ENCODE measurements at places on chromosomes 1 and 21. TPM values are rescaled to one million over a fixed set of nuclear protein-coding genes. Genes with fewer than 3 reads are reported as not detected.

GRCh38 chr21:34795175-34795547 lies 126.4 kb downstream of the CLIC6 start:
- DNase-seq: no peak
- H3K4me1 ChIP-seq: no peaks in the 10 kb centered on the region
- H3K36me3 ChIP-seq: peaks cover 67% of the 10 kb centered on the region
- no peaks in the 10 kb centered on the region for H3K27me3 ChIP-seq

LYPD8 gene
- 1.5 TPM for polyA plus RNA-seq

GRCh38 chr1:153100245-153100644 lies 5.9 kb upstream of the SPRR2E start:
- no peaks in the 10 kb centered on the region for H3K36me3 ChIP-seq
- no peaks in the 10 kb centered on the region for H3K27me3 ChIP-seq
- no peak for DNase-seq
- no peaks in the 10 kb centered on the region for H3K4me1 ChIP-seq
- no peak overlapping the region for H3K27ac ChIP-seq

DNA sequence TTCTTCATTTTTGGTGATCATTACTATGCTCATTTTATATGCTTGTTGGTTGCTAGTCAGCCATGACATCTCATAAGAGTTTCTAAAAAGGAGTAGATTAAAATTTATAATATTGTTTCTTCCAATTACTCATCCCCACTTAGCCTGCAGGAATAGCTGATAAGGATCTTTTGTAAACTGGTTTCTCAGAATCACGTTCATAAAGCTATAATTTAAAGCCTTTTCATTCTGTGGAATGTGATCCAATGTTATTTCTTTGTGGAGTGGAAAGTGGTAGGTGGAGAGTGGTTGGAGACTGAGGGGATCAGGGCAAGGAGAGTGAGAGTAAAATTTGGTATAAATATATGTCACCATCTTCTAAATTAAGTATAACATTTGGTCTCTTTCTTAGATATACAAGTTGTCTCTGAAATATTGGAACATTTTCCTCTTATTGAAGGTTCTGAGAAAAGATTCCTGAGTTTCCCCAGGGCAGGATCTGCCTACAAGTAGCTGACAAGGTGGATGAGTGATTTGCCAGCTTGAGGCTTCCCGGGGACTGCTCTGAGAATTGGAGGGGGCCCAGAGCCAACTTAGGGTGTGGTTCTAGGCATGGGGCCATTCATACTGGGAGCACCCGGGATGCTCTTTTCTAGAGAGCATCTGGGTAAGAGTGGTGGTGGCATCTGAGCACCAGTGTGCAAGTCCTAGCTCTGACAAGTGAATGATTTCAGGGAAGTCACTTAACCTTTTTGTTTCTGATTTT lies 116.4 kb downstream of the TBX19 start:
- no peaks in the 10 kb centered on the region for H3K36me3 ChIP-seq
- no peaks in the 10 kb centered on the region for H3K27me3 ChIP-seq
- peak overlapping the region; percentile 32 for H3K27ac ChIP-seq
- no peak overlapping the region for H3K4me3 ChIP-seq

DNA sequence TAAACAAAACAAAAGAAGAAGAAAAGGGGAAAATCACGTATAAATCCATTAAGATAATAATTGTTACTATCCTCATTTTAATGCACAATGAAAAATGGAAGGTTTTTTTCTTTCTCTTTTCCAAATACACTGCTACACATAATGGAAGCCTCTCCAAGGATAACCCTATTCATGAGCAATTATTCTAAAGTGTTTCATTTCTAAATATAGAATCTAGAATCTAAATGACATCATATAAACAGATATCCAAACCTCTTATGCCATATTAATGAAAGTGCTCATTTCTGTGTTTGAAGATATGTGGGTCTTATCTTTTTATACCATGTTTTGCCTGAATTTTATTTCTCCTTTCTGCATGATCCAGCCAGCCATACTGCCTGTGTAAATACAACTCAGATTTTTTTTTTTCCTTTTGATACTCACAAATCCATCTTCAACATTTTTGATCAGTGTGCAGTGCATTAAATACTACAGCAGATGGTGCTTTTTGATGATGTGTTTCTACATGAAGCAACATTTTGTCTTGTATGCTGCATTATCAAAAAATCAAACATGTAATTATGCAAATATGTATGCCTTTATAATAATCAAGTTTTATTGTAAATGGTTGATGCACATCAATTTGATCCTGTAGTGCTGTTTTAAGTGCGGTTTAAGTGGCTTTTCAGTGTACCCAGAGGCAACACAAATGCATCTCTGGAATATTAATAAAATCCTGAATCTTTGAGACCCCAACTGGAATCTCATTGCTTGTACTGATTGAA lies 625.6 kb upstream of the PTBP2 start:
- no peak overlapping the region for H3K4me3 ChIP-seq
- H3K4me1 ChIP-seq: no peaks in the 10 kb centered on the region
- peak overlapping the region; percentile 94 for H3K27ac ChIP-seq
- DNase-seq: peak; percentile 32

- H3K36me3 ChIP-seq: no peaks in the 10 kb centered on the region
- H3K27me3 ChIP-seq: no peaks in the 10 kb centered on the region
- H3K27ac ChIP-seq: peak overlapping the region; percentile 57
These were observed 25.5 kb downstream of the ROR1 start for GRCh38 chr1:63799307-63799706.

DNA sequence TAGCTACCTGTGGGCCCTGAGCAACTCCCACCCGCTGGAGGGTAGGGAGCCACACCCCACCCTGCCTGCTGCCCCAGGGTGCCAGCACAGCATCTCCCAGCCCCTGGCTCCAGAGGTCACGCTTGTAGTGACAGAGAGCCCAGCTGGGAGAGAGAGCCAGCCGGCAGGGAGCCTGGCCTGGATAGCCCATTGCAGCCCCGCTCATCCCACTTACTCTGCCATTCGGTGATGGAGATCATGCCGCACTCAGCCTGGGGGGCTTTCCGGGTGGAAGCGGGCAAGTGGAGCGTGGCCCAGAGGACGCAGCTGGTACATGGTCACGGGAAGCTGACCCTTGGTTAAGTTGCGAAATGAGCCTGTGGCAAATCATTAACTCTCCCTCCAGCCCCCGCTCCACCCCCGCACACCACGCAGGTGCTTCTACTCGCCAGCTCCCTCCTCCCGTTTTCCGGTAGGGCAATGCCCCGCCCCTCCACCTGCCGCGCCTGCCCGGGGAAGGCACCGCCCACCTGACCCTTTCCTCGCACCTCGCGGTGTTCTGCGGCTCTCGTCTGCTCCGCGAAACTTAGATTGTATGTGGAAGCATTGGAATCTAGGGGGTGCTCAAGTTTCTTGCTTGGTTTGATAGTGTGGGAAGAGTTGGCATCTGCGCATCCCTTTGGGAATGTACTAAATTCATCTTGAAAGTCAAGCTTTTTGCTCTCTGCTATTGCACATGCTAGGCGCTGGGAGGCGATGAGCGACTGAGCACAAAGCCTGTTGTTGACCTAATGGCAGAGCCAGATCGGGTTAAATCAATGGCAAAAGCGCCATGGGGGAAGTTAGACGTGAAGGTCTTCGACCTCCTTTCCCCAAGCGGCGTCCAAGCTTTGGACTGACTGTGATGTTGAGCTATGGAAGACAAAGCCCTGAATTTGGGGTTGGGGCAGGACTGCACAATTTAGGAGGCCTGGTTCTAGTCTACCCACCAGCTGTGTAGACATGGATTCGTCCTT lies at the start of gene GOLT1A:
GOLT1A (minus strand) TSS at position 321 of the 995 bp plus-strand sequence; CDS start at position 239, 82 bp downstream.
- peak; percentile 65 for DNase-seq
- no peak within 1 kb of the TSS for H3K27ac ChIP-seq
- H3K36me3 ChIP-seq: no peaks in the 10 kb centered on the region
- H3K27me3 ChIP-seq: peaks cover 18% of the 10 kb centered on the region
- peak within 1 kb of the TSS; percentile 27 for H3K4me3 ChIP-seq

NBPF26 gene
- 13.3 TPM for polyA plus RNA-seq

DNA sequence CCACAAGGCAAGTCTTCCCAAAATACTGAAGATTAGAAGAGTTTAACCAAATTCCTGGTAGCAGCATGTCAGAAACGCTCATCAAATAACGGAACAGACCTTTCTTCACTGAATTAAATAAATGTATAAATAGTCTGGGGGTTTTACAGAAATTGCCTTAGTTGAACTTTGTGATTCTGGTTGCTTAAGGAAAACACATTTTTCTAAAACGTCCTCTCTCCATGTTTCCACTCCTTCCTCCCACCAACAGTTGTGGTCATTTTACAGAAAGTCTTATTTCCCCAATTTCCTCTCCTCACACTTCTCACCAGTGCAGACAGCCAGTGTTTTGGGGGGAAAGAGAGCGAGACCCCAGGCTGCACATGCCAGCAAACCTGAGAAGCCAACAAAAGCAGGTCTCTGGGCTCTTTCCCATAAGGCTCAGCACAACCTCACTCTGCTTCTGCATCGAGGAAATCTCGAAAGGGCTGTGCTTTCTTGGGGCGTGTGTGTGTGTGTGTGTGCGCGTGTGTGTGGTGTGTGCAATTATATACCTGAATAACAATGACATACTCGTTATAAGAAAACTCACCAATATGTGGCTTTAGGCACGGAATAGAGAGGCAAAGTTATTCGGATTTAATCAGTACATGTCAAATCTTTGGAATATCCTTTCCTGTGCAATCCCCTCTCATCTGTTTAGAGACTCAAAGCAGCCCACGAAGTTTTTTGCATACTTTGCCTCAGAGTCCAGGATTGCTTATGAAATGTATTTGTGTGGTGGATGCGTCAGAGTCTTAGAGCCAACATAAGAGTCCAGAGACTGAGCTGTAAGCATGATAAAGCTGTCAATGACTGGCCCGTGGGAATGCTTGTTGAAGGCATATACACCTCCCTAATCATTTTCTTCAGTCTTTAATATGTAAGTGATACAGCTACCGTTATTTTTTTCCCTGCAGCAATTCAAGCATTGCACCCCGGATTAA lies 2.0 kb downstream of the KCNJ15 start:
- no peaks in the 10 kb centered on the region for H3K36me3 ChIP-seq
- no peaks in the 10 kb centered on the region for H3K4me1 ChIP-seq
- H3K4me3 ChIP-seq: no peak overlapping the region
- H3K27me3 ChIP-seq: no peaks in the 10 kb centered on the region
- no peak for DNase-seq

- H3K4me3 ChIP-seq: peak overlapping the region; percentile 14
- peaks cover 34% of the 10 kb centered on the region for H3K4me1 ChIP-seq
- no peaks in the 10 kb centered on the region for H3K27me3 ChIP-seq
- H3K27ac ChIP-seq: peak overlapping the region; percentile 75
- no peak for DNase-seq
These were observed 58.0 kb downstream of the PUM1 start for GRCh38 chr1:31007462-31007991.

- H3K4me3 ChIP-seq: no peak overlapping the region
- no peak for DNase-seq
- H3K27ac ChIP-seq: no peak overlapping the region
- no peaks in the 10 kb centered on the region for H3K4me1 ChIP-seq
- no peaks in the 10 kb centered on the region for H3K27me3 ChIP-seq
These were observed 178.1 kb upstream of the PBX1 start for GRCh38 chr1:164380893-164381292.

DNA sequence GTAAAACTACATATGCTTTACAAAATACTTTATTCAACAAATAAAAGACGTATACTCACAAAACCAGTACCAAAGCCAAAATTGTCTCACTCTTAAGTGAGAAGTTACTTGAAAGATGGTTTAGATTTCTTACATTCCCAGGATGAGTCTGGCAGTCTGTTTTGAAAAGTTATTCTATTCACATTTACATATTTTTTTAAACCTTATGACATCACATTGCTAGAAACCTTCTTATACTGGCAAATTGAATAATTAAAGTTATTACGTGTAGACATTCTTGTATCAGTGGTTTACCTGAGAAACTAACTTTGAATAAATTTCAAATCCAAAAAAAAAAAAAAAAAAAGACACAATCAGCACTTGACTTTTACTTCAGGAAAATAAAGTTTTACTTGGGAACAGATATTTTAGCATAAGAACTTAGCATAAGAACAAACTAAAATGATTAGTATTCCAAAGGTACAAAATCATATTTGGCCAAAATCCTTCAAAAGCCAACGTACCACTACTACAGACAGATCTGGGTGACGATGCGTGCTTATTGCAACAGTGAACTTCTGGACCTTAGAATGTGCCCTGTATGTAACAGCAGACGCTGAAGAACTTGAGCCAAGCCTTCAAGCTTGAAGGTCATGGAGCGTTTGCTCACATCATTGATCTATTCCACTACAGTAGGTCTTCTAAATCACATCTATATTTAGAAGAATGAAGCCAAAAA lies 2.5 kb downstream of the CDC42BPA start:
- peak overlapping the region; percentile 87 for H3K4me3 ChIP-seq
- H3K4me1 ChIP-seq: no peaks in the 10 kb centered on the region
- no peaks in the 10 kb centered on the region for H3K27me3 ChIP-seq

GRCh38 chr1:6998267-6998666 lies 213.0 kb downstream of the CAMTA1 start:
- no peaks in the 10 kb centered on the region for H3K36me3 ChIP-seq
- H3K27me3 ChIP-seq: no peaks in the 10 kb centered on the region
- H3K4me3 ChIP-seq: no peak overlapping the region
- no peaks in the 10 kb centered on the region for H3K4me1 ChIP-seq
